Non-pigmented ciliary epithelial cell (primary cell): ENCODE measurements at places on chromosomes 5 and 9.
A peak's percentile ranks its signal among the peaks of the same experiment; 100 is the strongest.

GRCh38 chr5:154901913-154902312 lies 36.1 kb downstream of the GEMIN5 start:
- no peak for DNase-seq

- peak; percentile 89 for DNase-seq
Observed at GRCh38 chr9:107637421-107638420, 148.2 kb upstream of the KLF4 start.

DNA sequence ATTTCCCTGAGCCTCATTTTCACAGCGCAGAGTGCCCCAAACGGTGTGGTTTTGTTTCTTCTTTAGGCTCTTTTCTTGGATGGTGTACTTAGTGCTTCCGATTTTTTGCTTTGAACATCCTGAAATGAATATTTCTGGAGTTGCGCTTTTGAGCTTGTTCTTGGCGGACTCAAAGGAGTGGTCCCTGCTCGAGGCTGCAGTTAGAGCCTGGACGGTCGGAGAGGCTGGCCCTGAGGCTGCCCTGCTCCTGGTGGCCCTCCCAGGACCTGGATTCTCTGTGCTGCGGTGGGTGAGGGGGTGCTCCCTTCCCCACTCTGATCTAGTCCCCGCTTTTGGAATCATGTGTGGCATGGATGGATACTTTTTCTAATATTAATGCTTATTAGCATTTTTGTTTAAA lies 291.8 kb upstream of the IRX4 start:
- no peak for DNase-seq

GRCh38 chr5:452978-453710 lies 10.2 kb downstream of the EXOC3 start:
- DNase-seq: no peak

- DNase-seq: no peak
Observed at GRCh38 chr5:68918306-68918705, 175.5 kb upstream of the SLC30A5 start.

DNA sequence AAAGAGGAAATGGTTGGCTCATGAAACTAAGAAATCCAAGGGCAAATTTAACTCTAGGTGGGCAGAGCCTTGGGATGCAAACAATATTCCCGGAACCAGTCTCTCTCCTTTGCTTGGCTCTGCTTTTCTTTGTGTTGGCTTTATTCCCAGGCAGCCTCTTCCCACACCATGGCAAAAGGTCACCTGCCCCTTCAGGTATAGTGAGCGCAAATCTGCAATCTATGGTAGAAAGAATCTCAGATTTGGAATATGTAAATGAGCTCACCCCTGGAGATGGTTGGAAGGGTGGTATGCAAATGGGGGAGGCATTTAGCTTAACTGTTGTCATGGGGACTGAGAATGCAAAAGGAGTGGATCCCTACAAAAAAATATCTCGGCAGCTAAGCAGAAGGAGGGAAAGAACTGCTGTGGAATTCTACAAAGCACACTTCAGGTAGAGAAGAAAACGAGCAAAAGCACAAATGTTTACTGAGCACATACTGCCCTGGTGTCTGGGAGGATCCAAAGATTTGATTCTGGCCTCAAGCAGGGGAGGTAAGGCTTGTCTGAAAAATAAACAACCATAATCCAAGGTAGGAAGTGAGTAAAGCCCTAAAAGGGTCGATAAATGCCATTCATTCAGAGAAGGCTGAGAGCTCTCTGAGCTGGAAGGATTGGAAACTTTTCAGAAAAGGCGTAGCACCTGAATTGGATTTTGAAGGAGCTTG lies 139.7 kb downstream of the TLE1 start:
- no peak for DNase-seq
